ENCODE measurements at places on chromosomes 7 and 10.

GRCh38 chr7:143979359-143979758 is 20.8 kb upstream of the OR6B1 start:
- no peak for DNase-seq

- no peak for DNase-seq
Measured at GRCh38 chr7:67018940-67019339, 22.3 kb downstream of the TYW1 start.

GRCh38 chr10:70090013-70090412 is 37.4 kb downstream of the MACROH2A2 start:
- DNase-seq, result no peak

DNA sequence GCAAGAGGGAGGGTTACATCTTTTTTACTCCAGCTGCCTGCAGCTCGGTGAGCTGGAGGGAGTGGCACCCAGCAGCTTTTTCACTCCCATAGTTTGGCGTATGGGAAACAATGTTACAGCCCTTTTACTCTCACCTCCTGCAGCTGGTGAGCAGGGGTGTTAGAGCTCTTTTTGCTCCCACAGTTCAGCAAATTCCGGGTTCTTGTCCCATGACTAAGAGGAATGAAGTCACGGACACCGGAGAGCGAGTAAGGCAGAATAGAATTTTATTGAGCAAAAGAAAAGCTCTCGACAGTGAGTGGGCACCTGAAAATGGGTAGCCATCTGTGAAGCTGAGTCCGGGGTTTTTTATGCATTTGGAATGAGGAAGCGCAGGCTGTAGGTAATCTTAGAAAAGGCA is 446.6 kb downstream of the GFRA1 start:
- DNase-seq, result no peak

DNA sequence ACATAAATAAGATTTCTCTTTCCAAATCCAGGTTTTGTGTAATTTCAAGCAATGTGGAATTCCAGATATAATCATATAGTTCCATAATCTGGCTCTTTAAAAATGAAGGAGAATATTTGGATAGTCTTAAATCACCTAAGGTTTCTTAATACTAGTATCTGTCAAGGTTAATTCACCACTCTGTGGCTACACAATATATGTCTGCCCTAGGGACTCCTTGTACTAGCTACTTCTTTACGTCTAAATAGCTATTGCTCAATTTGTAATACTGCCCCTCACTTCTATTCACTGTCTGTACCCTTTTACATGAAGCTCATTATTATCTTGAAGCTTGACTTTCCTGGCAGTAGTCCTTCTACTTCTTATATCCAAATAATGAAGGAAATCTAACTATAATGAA is 47.2 kb downstream of the CACNA2D1 start:
- DNase-seq, result no peak

DNA sequence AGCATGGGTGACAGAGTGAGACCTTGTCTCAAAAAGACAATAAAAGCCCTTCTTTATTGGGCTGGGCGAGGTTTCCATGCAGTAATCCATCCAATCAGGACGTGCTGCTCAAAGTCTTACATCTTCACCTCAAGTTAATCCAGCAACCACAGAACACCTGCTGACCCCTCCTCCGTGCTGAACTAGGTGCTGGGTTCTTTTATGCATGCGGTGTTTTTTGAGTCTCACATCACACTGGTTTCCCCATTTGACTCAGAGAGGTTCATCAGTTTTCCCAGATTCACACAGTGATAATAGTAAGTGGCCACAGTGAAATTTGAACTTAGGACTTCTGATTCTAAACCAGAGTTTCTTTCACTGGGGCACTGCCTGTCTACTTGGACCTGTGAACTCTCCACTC is 58.3 kb upstream of the GTF2I start:
- no peak for DNase-seq

DNA sequence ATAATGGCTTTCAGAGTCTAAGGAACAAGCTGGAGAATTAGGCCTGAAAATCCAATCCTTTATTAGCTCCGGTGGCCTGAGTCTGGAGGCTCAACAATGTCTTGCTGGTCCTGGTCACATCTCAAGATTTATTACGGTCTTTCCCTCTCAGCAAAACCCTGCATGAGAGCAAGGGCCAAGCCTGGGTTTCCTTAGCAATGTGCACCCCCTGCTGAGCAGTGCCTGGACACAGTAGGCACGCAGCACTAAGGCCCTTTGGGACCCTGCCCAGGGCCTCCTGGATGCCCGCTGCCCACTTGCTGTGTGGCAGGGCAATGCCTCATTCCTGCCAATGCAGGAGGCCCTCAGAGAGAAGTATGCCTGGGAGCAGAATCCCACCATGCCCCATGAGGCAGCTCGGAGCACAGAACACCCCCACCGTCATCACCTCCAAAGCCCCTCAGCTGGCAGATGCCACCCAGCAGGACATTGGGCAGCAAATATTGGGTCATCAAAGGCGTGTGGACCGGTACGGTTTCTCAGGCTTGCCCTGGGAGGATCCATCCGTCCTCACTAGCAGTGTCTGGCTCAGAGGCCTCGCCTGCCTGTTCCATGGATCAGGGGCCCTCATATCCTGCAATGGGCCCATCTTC is 156.4 kb downstream of the OAT start:
- DNase-seq, result no peak

- peak; percentile 71 for DNase-seq
Measured at GRCh38 chr10:101047961-101048892, 13.6 kb upstream of the KAZALD1 start.

DNA sequence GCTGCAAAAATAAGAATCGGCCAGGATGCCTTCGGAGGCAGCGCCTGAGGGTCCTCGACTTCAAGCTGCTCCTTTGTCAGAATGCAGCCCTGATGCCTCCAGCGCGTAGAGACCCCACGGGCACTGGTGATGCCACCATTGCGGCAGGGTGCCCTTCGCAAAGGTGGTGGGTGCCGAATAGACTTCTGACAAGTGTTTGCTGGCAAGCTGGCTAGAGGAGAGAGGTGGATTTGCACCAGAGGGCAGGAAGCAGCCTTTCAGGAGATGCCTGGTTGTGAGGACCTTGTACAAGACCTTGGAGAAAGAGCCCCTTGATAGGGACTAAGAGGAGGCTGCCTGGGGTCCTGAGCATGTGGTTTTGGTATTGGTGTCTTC is 103.2 kb upstream of the PPIF start:
- DNase-seq, result no peak

DNA sequence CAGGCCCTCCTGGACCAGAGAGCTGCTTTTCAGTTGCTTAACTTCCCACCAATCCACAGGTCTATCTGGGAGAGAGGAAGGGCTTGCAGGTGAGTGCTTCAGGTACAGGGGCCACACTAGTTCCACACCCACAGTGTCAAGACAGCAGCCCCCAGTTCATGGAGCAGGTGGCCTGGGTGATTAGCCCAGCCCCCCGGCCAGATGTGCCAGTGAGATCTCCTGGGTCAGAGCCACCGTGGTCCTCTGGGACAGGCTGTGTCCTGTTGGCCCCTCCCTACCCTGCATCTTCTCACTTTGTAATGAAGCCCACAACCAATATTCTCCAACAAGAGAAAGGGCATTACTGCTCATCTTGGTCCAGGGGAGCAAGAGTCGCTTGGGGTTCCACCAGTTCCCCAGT is 30.6 kb downstream of the DRGX start:
- DNase-seq, result no peak

DNA sequence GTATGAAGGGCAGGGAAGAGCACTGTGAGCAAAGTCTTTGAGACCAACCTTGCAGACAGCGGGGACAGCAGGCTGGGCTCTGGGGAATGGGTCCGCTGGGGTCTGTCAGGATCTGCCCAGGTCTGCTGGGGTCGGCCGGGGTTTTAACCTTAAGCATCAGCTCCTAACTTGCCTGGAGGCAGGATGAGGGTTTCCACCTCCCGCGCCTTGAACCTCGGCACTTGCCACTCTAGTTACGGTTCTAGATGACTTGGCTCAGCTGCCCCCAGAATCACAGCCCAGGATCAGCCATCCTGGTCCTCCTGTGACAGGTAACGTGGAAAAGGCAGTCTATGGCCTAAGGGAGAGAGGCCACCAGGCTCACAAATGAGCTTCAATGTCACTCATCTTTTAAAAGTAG is 50.4 kb upstream of the CACUL1 start:
- no peak for DNase-seq

- no peak for DNase-seq
Measured at GRCh38 chr7:83663131-83663530, 14.2 kb upstream of the SEMA3E start.

- DNase-seq, result no peak
Measured at GRCh38 chr7:29794959-29795629, 11.2 kb upstream of the WIPF3 start.

DNA sequence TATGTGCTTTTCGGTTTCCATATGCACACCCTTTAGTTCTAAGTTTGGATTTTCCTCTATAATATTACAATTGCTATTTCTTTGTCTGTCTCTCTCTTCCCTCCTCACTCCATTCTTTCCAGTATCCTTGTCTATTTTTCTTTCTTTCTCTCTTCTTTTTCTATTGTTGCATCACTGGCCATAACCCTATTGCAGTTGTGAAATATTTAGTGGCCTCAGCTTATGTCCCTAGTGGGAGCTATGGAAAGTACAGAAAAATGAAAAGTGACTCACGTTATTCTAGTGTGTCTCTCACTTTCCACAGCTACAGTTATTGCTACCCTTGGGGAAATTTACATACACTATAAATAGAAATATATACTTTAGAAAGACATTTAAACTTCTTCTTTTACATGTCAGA is 59.1 kb downstream of the CNTNAP2 start:
- no peak for DNase-seq

DNA sequence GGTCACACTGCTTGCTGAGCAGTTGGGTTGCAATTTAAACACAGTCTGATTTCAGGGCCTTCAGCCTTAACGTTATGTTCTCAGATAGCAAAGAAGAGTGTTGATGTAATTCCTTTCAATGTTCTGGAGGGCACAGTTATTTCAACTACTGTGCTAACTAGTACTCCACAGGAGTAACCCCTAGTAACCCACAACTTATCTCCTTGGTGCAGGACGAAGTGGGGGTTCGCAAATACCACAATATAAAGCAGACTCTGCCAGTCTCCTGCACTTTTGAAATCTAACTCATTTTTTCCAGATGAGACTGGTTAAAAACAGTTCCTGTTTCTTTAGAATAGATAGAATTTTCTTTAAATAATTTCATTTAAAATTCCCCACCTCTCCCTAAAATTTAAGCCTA is 47.1 kb upstream of the NCAPG2 start:
- no peak for DNase-seq

GRCh38 chr7:152752200-152752912 is 7.2 kb upstream of the ACTR3B start:
- no peak for DNase-seq

- DNase-seq, result no peak
Measured at GRCh38 chr10:10067644-10068043, 950.0 kb upstream of the CELF2 start.

GRCh38 chr7:133514551-133514950 is 261.7 kb downstream of the EXOC4 start:
- no peak for DNase-seq

- DNase-seq, result no peak
Measured at GRCh38 chr7:130160455-130160854, 44.8 kb downstream of the TMEM209 start.

- no peak for DNase-seq
Measured at GRCh38 chr7:7764520-7765396, 46.4 kb upstream of the RPA3 start.

DNA sequence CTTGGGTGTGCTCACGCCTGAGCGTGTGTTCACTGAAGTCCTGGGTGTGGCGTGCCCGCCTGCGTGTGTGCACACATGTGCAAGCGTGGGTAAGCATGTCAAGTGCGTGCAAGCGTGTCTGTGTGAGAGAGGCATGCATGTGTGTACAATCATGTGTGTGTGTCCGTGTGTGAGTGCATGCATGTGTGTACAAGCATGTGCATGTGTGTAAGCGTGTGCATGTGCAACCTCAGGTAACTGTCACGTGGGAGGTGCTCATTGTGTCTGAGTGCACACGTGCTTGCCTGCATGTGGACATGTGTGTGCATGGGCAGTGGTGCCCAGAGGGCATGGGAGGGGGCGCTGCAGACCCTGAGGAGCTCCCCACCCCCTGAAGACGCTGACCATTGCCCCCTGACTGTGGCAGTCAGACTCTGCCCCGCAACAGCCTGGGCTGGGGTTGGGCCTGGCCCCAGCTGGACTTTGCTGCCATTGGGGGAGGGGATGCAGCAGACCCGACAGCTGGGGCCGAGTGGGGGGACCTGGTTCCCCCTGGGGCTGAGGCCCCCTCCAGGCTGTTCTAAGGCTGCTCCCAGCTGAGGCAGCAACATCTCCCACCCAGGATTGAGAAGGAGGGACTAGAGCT is 88.1 kb downstream of the UNCX start:
- no peak for DNase-seq

DNA sequence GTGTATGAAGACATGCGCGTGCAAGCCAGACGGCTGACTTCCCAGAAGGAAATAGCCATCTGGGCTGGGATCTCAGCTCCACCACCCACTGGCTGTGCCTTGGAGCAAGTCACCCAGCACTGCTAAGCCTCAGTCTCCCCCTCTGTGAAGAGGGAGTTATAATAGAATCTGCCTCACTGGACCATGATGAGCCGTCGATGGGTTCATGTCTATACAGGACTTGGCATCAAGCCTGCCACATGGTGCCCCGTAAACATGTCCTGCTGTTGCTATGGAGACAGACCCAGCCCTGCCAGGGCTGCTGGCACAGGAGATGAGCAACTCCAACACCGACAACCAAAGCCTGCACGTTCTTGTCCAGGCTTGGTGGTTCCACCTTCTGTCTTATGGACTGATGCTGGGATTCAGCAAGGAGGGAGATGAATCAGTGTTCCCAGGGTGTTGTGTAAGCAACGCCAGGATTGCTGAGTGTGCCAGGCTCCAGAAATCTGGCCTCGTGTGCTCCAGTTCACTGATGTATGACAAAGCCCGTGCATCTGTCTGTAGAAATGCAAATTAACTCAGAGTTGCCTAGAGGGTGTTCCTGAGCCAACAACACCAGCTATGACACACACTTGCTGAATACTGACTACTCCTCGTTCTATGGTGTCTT is 5.6 kb downstream of the GPR15LG start:
- peak; percentile 94 for DNase-seq

DNA sequence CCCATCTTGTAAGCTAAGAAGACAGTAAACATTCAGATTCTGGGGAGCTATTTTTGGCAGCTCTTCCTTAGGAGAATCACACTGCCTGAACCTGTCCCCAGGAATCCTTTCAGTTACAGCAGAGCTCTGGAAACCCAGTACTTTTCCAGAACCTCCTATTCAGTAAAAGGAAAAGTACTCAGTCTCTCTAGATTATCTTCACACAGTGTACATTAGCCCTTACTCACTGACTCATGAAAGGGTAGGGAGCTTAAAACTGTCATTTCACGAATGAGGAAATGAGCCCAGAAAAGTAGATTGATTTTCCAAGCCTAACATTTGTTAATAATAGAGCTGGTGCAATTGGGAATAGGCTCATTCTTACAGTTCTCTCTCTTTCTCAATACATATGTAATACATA is 3.9 kb upstream of the CNNM1 start:
- DNase-seq, result no peak

- DNase-seq, result no peak
Measured at GRCh38 chr10:92111336-92111939, 179.4 kb downstream of the CPEB3 start.

DNA sequence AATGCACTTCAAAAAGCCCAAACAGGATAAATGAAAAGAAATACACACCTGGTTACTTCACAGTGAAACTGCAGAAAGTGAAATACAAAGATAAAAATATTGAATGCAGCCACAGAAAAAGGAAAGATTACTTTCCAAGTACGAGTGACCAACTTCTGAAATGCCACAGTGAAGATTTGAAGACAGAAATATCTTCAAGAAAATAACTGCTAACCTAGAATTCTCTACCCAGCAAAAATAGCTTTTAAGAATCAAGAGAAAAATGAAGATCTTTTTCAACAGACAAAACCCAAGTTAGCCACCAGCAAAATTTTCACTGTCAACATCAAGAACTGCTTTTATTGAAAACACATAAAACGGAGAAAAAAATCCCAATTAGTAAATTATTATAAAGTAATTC is 46.2 kb downstream of the SMURF1 start:
- no peak for DNase-seq

Data from NCI-H345 (cell line).